T-helper 2 cell (primary cell): ENCODE measurements at places on chromosomes 7 and 10.

DNA sequence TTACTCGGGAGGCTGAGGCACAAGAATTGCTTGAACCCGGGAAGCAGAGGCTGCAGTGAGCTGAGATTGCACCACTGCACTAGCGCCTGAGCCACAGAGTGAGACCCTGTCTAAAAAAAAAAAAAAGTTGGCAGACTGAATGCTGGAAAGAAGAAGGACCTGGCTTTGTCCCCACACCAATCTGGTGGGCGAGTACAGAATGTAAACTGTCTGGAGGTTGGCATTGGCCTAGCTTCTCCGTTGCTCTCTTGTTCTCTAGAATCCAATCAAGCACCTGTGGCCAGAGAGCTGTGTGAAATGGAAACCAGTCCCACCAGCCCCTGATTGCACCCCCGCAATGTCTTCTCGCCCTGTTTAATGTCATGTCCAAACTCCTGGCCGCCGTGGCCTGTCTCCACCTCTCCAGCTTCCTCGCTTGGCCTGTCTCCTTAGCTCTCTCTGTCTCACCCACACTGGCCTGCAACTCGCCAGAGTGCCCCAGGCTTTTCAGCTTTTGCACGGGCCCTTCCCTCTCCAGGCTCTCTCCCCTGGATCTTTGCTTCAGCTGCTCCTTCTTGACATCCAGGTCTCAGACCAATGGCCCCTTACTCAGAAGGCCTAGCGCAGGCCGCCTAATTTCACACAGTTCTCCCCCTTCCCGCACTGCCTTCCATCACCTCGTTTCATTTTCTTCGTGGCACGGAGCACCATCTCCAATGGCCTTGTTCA is 670 bp upstream of the AGK start:
- DNase-seq, result no peak

GRCh38 chr7:43486634-43487033 is 96.3 kb upstream of the STK17A start:
- no peak for DNase-seq

DNA sequence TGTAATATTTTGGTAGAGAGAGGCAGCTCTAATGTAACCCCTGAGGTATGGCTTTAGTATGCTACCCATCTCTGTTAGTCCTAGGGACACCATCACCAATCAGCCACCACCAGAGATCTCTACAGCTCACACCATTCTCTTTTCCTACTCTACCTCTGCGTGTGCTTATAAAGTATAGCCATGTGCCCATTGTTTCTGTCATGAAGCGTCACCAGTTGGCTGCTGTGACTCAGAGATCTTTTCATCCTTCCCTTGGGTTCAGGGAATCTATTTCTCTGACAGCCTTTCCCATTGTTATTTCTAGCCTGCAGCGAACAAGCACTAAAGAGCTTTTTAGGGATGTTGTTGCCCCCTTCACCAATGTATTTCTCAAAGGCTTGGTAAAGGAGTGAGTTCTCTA is 103.3 kb downstream of the TPST1 start:
- DNase-seq, result no peak

DNA sequence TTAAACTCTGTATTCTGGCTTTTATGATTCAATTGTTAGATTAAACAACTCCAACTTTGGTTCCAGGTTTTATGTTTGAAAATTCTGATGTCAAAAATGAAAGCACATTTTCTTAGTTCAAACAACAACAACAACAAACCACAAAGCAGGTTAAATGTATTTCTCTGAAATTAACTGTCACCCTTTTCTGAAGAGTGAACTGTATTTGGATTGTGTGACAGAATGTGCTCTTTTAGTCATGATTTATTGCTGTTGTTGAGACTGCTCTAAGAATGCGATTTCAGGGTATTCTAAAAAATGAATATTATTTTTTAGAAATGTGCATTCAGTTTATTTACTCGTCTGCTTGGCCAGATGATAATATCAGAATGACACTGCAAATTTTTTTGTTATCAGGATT is 144.1 kb downstream of the GNAI1 start:
- no peak for DNase-seq

GRCh38 chr7:5689716-5690115 is 91.7 kb downstream of the RNF216 start:
- DNase-seq, result no peak

DNA sequence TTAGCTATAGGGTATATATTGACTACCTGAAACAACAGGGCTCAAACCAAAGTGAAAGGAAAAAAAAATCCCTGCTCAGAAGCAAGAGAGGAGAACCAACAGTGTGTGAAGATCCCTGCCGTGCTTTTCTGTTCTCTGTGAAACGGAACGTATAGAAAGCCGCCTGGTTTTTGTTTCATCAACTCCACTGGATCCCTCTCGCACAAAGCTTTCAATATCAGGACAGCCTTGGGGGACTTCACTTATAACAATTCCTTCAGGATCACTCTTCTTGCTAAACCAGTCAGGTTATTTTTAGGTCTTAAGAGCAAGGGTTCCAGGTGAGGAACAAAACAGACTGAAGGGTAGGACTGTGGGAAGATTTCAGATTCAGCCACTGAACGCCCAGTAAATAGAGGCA is 151.1 kb upstream of the CACNA2D1 start:
- DNase-seq, result no peak

GRCh38 chr7:145497911-145498525 is 618.6 kb upstream of the CNTNAP2 start:
- DNase-seq, result no peak

DNA sequence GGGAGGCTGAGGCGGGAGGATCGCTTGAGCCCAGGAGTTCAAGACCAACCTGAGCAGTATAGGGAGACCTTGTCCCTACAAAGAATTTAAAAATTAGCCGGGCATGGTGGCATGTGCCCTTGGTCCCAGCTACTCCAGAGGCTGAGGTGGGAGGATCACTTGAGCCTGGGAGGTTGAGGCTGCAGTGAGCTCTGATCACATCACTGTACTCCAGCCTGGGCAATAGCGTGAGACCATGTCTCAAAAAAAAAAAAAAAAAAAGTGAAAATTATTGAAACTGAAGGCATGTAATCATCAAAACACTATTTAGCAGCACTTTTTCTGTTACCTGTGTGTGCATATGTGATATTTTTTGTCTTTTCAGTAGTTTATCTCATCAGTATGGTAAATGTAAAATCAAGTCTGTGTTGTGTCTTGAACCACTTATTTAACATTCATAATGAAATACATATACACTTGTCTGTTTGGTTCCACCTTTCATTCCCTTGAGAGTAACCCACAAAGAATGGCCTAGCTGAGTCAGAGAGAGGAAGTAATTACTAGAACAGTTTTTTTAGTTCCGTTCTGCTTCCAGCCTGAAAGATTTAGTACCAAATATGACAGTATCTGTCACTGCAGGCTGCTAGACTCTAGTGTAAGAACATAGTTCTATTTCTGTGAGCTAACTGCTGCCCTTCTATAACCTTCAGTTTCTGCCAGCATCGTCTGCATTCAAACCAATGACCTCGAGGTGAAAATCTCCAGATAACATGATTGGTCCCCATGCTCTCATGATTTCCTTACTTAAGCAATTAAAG is 68.6 kb downstream of the MMRN2 start:
- no peak for DNase-seq

- DNase-seq, result no peak
Measured at GRCh38 chr10:75679536-75679935, 248.1 kb downstream of the LRMDA start.

GRCh38 chr10:88108115-88108610 is 244.7 kb downstream of the PTEN start:
- DNase-seq, result no peak

GRCh38 chr7:82729172-82730030 is 285.8 kb upstream of the CACNA2D1 start:
- DNase-seq, result no peak

- no peak for DNase-seq
Measured at GRCh38 chr7:123771846-123772245, 23.0 kb upstream of the WASL start.

- no peak for DNase-seq
Measured at GRCh38 chr10:79555354-79556309, 4.6 kb downstream of the SFTPA2 start.

DNA sequence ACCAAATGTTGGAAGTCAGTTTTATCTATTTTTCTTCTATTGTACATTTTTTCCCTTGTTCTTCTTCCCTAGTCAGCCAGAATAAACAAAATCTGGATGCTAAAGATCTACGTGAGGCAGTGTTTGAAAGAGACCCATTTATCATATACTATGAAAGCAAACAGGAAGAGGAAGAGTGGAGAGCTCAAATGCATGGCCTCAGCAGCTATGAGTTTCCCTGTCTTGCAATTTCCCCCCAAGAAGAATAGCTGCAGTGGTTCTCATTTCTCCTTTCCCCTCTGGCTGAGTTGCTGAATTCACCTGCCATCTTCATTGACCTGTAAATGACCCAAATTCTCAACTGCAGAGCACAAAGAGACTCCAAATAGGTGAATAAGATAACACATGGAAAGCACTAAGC is 347.1 kb upstream of the NRP1 start:
- no peak for DNase-seq
